CD4-positive, alpha-beta memory T cell (primary cell): ENCODE measurements at places on chromosomes 7 and 10.

DNA sequence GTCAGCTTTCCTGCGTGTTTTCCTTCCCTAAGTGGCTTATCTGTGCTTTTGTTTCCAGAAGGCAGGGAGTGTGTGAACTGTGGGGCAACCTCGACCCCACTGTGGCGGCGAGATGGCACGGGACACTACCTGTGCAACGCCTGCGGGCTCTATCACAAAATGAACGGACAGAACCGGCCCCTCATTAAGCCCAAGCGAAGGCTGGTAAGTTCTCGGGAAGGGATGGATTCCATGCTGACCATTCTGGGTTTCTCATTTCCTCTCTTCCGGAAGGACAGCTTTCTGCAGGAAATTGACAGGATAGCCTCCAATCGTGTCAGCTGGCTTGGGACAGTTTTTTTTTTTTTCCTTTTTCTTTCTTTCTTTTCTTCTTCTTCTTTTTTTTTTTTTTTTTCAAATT, 9.4 kb downstream of the GATA3 start:
- H3K27me3 ChIP-seq: no peaks in the 10 kb centered on the region
- no peak overlapping the region for H3K4me3 ChIP-seq
- peaks cover 98% of the 10 kb centered on the region for H3K4me1 ChIP-seq

DNA sequence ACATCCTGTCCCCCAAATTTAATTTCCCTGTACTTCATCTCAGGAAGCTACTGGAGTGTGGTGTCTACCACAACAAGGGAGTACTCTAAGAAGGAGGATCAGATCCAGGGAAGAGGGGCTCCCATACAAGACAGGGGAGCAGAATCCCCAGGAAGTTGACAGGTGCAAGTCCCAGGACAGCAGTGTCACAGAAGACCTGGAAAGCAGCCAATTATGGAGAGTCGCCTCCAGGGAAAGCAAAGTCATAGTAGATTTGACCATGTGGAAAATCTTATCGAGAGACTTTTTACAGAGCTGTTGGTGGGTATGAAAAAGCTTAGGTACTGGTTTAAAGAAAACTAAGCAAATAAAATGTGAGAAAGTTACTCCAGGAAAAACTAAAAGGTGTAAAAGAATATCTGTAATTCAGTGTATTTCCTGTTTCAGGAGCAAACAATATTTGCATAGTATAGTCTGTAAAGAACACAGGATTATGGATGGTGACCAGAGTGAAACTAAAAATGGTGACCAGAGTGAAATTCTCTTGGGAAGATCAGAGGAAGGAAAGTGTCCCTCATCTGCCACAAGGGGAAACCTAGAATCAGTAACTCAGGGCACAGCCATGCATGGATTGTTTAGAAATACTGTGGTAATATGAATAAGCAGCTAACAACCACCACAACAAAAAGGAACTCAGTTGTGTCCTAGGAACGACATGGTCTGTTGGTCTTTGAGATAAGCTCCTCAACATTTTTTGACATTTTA, 44.5 kb downstream of the LANCL2 start:
- no peaks in the 10 kb centered on the region for H3K36me3 ChIP-seq
- no peak for DNase-seq
- H3K4me3 ChIP-seq: no peak overlapping the region
- H3K4me1 ChIP-seq: no peaks in the 10 kb centered on the region
- no peak overlapping the region for H3K27ac ChIP-seq

DNA sequence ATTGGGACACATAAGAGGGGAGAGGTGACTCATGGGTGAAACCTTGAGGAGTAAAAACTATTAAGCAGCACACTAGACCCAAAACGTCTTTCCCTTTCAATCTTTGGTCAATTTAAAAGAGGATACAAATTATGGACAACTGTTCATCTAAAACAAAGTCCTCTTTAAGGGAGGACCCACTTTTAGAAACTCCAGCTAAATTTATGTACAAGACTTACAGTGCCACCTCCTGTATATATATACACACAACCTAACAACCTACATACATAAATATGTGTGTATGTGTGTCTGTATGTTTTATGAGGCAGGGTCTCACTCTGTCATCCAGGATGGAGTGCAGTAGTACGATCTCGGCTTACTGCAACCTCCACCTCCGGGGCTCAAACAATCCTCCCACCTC, 18.1 kb upstream of the ZC3HAV1 start:
- peaks cover 5% of the 10 kb centered on the region for H3K4me1 ChIP-seq
- H3K36me3 ChIP-seq: no peaks in the 10 kb centered on the region
- no peak overlapping the region for H3K4me3 ChIP-seq
- peak; percentile 24 for DNase-seq

DNA sequence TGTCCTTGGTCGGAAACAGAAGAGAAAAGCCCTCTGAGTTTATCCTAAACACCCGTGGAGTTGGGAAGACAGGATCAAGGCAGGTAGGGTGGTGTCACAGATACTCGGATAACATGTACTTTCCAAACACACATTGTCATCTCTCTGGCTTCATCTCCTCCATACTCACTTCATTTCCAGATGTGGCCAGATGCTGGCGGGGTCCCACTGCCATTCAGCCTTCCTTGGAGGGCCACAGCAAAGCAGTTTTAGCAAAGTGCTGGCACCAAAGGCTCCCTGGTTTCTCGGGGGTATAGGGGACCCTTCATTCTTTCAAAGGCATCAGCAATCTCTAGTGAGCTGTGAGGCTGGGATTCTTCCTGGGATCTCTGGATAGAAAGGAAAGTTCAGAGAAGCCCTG, 539.5 kb downstream of the TCERG1L start:
- DNase-seq: no peak
- H3K36me3 ChIP-seq: no peaks in the 10 kb centered on the region
- H3K27me3 ChIP-seq: no peaks in the 10 kb centered on the region
- no peak overlapping the region for H3K4me3 ChIP-seq

- H3K4me3 ChIP-seq: no peak overlapping the region
- no peak for DNase-seq
- H3K27me3 ChIP-seq: no peaks in the 10 kb centered on the region
- H3K4me1 ChIP-seq: peaks cover 7% of the 10 kb centered on the region
Observed at GRCh38 chr10:5453749-5454489, 41.6 kb downstream of the NET1 start.

DNA sequence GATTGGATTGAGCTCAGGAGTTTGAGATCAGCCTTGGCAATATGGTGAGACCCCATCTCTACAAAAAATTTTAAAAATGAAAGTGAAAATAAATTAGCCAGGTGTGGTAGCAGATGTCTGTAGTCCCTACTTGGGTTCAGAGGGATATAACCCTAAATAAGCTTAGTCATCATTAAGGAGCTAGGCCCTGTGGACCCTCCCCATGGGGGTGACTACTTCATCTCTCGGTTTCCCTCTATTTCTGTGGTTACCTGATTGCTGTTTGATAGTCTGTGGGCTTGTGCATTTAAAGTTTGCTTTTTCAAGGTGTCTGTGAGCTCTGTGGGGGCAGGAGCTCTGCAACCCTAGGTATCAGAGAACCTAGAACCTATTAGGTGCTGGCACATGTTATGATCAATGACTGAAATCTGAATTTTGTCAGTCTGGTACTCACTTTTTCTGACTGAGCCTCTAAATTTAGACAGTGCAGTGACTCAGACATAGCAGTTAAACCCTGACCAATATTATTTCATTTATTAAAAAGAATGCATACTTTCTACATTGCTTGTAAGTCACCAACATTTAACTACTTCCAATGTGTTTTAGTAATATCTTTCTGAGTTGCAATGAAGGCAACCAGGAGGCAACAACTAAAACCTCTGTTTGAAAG, 8.1 kb upstream of the CUZD1 start:
- DNase-seq: no peak
- H3K36me3 ChIP-seq: peaks cover 8% of the 10 kb centered on the region
- H3K4me3 ChIP-seq: no peak overlapping the region
- no peak overlapping the region for H3K27ac ChIP-seq
- no peaks in the 10 kb centered on the region for H3K4me1 ChIP-seq

GRCh38 chr7:31002256-31002655, 38.5 kb downstream of the GHRHR start:
- no peaks in the 10 kb centered on the region for H3K36me3 ChIP-seq
- DNase-seq: no peak
- H3K27ac ChIP-seq: no peak overlapping the region
- no peak overlapping the region for H3K4me3 ChIP-seq

DNA sequence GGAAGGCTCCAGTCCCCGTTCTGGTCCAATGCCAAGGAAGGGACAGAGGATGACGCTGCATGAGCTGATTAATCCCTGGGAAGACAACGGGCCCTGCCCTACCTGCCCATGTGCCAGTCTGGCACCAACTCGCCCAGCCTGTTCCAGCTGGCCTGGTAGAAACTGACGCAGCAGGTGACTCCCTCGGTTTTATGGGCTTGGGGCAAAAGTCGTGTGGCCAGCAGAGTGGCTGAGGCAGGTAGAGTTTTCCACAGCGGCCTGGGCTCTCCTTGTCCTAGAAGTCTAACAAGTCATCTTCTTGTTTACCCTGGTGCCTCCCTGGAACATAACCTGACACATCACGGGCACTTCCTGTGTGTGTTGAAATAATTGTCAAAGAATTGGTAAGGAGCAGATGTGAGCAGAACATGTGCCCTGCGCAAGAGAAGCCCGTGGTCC, 20.4 kb upstream of the LMTK2 start:
- H3K36me3 ChIP-seq: no peaks in the 10 kb centered on the region
- H3K27ac ChIP-seq: no peak overlapping the region
- no peaks in the 10 kb centered on the region for H3K27me3 ChIP-seq

- H3K4me1 ChIP-seq: peaks cover 15% of the 10 kb centered on the region
- no peak overlapping the region for H3K4me3 ChIP-seq
- no peak overlapping the region for H3K27ac ChIP-seq
- H3K36me3 ChIP-seq: peaks cover 12% of the 10 kb centered on the region
- no peak for DNase-seq
- no peaks in the 10 kb centered on the region for H3K27me3 ChIP-seq
Observed at GRCh38 chr7:101093906-101094305, 8.6 kb downstream of the TRIM56 start.

DNA sequence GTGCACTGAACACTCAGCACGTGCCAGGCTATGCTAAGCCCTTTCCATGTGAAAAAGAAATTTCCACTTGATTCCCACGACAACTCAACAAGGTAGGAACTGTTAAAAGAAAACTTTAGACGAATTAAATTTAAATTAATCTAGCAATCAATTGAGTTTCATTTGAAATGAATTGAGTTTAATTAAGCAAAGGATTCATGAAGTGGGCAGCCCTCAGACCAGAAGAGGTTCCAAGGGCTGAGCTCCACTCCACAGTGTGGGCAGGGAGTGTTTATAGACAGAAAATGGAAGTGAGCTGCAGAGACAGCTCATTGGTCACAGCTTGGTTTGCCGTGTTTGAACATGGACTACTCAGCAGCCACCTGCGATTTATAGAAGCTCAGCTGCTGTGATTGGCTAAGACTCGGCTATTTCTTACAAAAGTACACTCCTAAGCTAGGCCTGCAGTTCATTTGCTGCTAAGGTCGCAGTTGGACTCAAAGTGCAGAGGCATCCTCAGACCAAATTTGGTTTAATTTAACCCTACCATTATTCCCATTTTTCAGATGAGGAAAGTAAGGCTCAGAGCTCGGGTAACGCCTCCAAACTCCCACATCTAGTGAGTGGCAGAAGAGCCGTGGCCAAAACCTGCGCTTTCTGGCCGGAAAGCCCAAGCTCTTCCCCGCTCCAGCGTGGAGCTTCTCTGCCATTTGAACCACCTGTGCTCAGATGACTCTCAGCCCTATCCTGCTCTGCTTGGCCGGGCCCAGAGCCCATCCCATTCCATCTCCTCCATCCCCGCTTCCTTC, 24.9 kb downstream of the CALML3 start:
- H3K36me3 ChIP-seq: no peaks in the 10 kb centered on the region
- no peak overlapping the region for H3K27ac ChIP-seq
- no peak overlapping the region for H3K4me3 ChIP-seq
- H3K27me3 ChIP-seq: no peaks in the 10 kb centered on the region
- H3K4me1 ChIP-seq: peaks cover 49% of the 10 kb centered on the region

- H3K4me3 ChIP-seq: no peak overlapping the region
- H3K4me1 ChIP-seq: peaks cover 76% of the 10 kb centered on the region
- H3K36me3 ChIP-seq: peaks cover 92% of the 10 kb centered on the region
- H3K27me3 ChIP-seq: no peaks in the 10 kb centered on the region
- no peak for DNase-seq
- no peak overlapping the region for H3K27ac ChIP-seq
Observed at GRCh38 chr7:139078911-139079310, 30.6 kb downstream of the ZC3HAV1 start.

DNA sequence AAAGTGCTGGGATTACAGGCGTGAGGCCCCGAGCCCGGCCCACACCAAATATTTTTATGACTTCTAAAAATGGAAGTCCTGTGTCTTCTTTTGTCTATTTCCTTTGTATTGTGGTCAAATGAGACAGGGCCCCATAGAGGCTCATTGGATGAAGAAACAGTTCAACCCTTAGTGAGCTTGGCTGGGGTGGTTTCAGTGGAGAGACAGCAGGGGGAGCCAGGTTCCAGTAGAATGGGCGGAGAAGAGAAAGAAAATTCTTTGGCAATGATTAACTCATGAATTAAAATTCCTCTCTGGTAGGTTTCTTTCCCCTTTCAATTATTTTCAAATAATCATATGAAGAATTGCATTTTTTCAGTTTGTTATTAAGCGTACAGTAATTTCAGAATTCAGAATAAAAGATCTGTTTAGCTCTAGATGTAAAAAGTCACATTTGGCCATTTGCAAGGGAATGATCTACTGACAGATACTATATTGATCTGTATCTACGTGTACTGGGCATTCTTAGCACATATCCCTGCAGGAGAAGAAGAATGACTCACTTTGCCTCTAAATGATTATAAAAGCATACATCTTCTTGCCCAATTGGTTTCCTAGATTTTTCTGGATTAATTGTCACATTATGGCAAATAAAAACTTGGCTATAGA, 43.2 kb downstream of the PNLIPRP3 start:
- H3K27me3 ChIP-seq: no peaks in the 10 kb centered on the region
- no peak overlapping the region for H3K4me3 ChIP-seq

DNA sequence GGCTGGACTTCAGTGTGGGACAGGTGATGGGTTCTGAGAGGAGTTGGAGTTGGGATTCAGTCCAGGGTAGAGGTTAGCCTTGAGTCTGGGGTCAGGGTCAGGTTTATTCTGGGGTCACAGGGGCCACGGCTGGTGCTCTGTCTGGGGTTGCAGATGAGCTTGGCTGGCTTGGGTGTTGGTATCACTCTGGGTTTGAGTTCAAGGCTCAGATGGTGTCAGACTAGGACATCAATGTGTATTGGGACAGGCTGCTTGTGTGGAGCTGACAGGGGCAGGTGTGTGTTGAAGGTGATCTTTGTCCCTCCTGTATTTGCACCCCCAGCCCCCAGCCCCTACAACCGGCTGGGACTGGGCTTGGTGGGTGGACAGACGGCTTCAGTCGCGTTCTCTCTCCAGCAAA, 26.8 kb downstream of the TMEM270 start:
- peaks cover 4% of the 10 kb centered on the region for H3K27me3 ChIP-seq
- no peak overlapping the region for H3K4me3 ChIP-seq
- no peaks in the 10 kb centered on the region for H3K4me1 ChIP-seq

- no peaks in the 10 kb centered on the region for H3K4me1 ChIP-seq
- DNase-seq: no peak
- H3K36me3 ChIP-seq: no peaks in the 10 kb centered on the region
- no peaks in the 10 kb centered on the region for H3K27me3 ChIP-seq
- no peak overlapping the region for H3K27ac ChIP-seq
Observed at GRCh38 chr7:44222074-44222473, 21.3 kb downstream of the YKT6 start.
